ENCODE measurements at places on chromosomes 2 and 18. TPM values are rescaled to one million over a fixed set of nuclear protein-coding genes. Genes with fewer than 3 reads are reported as not detected.

DNA sequence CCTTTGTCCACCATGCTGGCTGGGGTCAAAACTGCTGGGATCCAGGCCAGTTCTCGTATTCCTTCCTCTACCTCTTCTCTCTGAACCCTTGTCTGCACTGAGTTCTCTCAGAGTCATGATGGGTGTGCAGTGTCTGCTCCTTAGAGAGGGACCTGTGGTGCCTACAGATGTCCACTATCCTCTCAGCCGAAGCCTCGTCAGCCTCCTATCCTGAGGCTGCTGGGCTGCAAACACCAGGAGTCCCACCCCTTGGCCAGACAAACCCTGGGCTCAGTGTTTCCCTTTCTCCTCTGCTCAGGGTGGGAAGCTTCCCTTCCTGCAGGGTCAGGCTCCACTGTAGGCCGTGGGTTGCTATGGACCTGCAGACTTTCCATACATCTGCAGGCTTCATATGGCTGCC, 2.3 kb downstream of the INPP5D start:
- H3K27ac ChIP-seq = peak overlapping the region; percentile 91
- peak overlapping the region; percentile 98 for H3K4me3 ChIP-seq
- H3K27me3 ChIP-seq = no peaks in the 10 kb centered on the region
- DNase-seq = no peak

DNA sequence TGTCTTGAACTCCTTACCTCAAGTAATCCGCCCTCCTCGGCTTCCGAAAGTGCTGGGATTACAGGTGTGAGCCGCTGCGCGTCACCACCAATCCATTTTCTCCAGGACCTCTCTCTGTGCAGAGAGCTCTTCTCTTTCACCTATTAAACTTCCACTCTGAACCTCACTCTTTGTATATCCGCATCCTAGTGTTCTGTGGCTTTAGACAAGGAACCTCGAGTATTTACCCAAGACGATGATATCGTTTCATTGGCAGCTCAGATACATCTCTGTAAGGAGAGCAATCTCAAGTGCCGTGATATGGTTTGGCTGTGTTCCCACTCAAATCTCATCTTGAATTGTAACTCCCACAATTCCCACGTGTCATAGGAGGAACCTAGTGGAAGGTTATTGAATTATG, 15.1 kb upstream of the WDR33 start:
- no peak for DNase-seq
- H3K4me1 ChIP-seq = peaks cover 22% of the 10 kb centered on the region
- H3K27ac ChIP-seq = no peak overlapping the region
- no peaks in the 10 kb centered on the region for H3K36me3 ChIP-seq

Gene AQP12B
- total RNA-seq = not detected

- H3K4me1 ChIP-seq = no peaks in the 10 kb centered on the region
- peak; percentile 44 for DNase-seq
- no peaks in the 10 kb centered on the region for H3K36me3 ChIP-seq
These were observed 7.9 kb downstream of the CROCC2 start for GRCh38 chr2:240913810-240914644.

GRCh38 chr2:142707318-142707717, 170.1 kb upstream of the KYNU start:
- no peak for DNase-seq
- H3K27ac ChIP-seq = no peak overlapping the region
- H3K4me1 ChIP-seq = no peaks in the 10 kb centered on the region
- no peak overlapping the region for H3K4me3 ChIP-seq

Gene MDH1B
- total RNA-seq = 0.17 TPM

Data from CD4-positive, alpha-beta memory T cell (primary cell).